Mesangial cell (primary cell): ENCODE measurements at places on chromosomes 16 and 17. TPM values are rescaled to one million over a fixed set of nuclear protein-coding genes. Genes with fewer than 3 reads are reported as not detected.

The ACAP1 gene
- 0.38 and 0.65 TPM in 2 replicates for total RNA-seq

The PIMREG gene
- total RNA-seq, result 7.2 and 105 TPM in 2 replicates

The HOXB3 gene
- 16.0 and 39.2 TPM in 2 replicates for total RNA-seq

The KRTAP9-2 gene
- total RNA-seq, result not detected in 2 replicates

The TBC1D3 gene
- not detected in 2 replicates for total RNA-seq

The KRT39 gene
- not detected in 2 replicates for total RNA-seq

The TAT gene
- total RNA-seq, result not detected in 2 replicates

The PRSS53 gene
- total RNA-seq, result 0.81 and 1.6 TPM in 2 replicates

The DPEP3 gene
- total RNA-seq, result not detected in 2 replicates

The RASD1 gene
- 0.33 and 2.9 TPM in 2 replicates for total RNA-seq

The C1QTNF1 gene
- 8.0 and 16.9 TPM in 2 replicates for total RNA-seq

The CCL16 gene
- total RNA-seq, result not detected in 2 replicates

The DNAAF8 gene
- total RNA-seq, result 0.63 and 0.81 TPM in 2 replicates

The FLYWCH2 gene
- total RNA-seq, result 73.0 and 87.7 TPM in 2 replicates

The ADPRM gene
- 5.4 and 9.8 TPM in 2 replicates for total RNA-seq

The KRT33B gene
- total RNA-seq, result not detected in 2 replicates

The CDH16 gene
- 0.49 and 71.2 TPM in 2 replicates for total RNA-seq

The ITPRIPL2 gene
- 26.9 and 47.7 TPM in 2 replicates for total RNA-seq

The GUCY2D gene
- not detected in 2 replicates for total RNA-seq

The TMC7 gene
- total RNA-seq, result 0.33 and 0.76 TPM in 2 replicates

The TOM1L2 gene
- total RNA-seq, result 23.8 and 41.8 TPM in 2 replicates

The IGF2BP1 gene
- total RNA-seq, result 13.0 and 18.1 TPM in 2 replicates

The TP53TG3D gene
- not detected in 2 replicates for total RNA-seq

The GPRC5B gene
- 7.7 and 19.8 TPM in 2 replicates for total RNA-seq

The TEKT3 gene
- total RNA-seq, result not detected in 2 replicates

The C17orf113 gene
- 0.16 and 0.76 TPM in 2 replicates for total RNA-seq

The MYCBPAP gene
- 0.76 and 0.98 TPM in 2 replicates for total RNA-seq

The GLP2R gene
- total RNA-seq, result 0.51 TPM in 1 of 2 replicates, not detected in the other

The AGRP gene
- not detected in 2 replicates for total RNA-seq

The CCL1 gene
- total RNA-seq, result not detected in 2 replicates

The MYO15A gene
- 0.16 and 0.63 TPM in 2 replicates for total RNA-seq

The PRRT2 gene
- total RNA-seq, result 0.25 and 0.98 TPM in 2 replicates

The CCL14 gene
- not detected in 2 replicates for total RNA-seq

The GPR142 gene
- total RNA-seq, result not detected in 2 replicates

The BEAN1 gene
- total RNA-seq, result 0.81 and 4.3 TPM in 2 replicates

The RNF135 gene
- 14.3 and 16.7 TPM in 2 replicates for total RNA-seq

The NEUROD2 gene
- not detected in 2 replicates for total RNA-seq

The CDRT4 gene
- total RNA-seq, result 1.6 TPM in 1 of 2 replicates, not detected in the other

The NOS2 gene
- under 0.01 TPM in 1 of 2 replicates, not detected in the other for total RNA-seq

The SHPK gene
- total RNA-seq, result 18.7 and 24.1 TPM in 2 replicates

The TNFRSF13B gene
- total RNA-seq, result not detected in 2 replicates

The MPP3 gene
- total RNA-seq, result 6.0 and 7.6 TPM in 2 replicates
